HCEC 1CT (cell line): ENCODE measurements at places on chromosomes 11 and 22.

GRCh38 chr11:127998421-127998820 lies 588.9 kb downstream of the ETS1 start:
- peak; percentile 48 for DNase-seq

DNA sequence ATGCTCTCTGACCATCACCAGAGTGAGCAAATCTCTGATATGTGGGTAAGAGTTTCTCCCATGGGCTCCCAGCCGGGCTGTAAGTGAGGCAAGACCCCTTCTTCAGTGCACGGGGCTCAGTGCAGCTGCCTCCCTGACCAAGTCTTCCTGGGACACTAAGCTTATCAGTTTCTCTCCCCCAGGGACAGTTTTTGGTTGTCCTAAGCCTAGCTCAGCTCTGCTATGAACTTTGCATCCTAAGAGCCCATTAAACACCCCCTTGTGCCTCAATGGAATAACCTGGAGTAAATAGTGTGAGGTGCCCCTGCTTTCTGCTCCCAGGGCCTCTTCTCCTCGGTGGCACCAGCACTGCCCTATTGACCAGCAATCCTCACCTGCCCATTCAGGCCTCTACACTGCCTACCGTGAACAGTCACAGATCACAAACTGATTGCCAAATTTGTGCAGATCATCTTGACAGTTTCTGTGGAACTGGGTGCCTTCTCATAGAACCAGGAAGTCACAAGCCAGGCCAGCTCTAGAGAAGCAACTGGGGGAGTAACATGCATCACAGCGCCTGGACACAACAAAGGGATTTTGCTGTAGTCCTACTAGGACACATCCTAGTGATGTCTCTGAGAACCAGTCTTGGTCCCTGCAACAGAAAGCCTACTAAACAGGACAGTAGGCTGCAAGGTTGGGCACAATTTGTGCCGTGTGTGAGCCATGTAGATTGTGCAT lies 19.5 kb upstream of the IGLL5 start:
- no peak for DNase-seq

DNA sequence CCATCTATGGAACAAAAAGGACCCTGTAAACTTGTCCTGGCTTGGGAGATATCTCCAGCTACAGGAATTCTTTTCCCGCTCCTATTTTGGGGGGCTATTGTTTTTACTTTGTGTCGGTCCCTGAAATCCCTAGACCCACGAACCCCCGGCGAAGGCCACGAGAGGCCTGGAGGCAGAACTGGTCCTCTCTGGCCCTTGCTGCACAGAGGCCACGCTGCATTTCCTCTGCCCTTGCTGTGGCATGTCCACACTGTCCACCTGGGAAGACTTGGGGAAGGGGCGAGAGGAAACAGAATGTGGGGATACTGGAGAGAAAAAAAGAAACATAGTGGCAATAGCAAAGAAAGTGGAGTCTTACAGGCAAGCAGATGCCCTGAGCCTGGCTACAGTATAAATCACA lies 2.3 kb upstream of the ANO1 start:
- DNase-seq: no peak

- DNase-seq: no peak
Observed at GRCh38 chr11:19520681-19521080, 192.0 kb upstream of the NAV2 start.

GRCh38 chr22:44211946-44212930 lies 31.5 kb downstream of the PARVG start:
- no peak for DNase-seq

DNA sequence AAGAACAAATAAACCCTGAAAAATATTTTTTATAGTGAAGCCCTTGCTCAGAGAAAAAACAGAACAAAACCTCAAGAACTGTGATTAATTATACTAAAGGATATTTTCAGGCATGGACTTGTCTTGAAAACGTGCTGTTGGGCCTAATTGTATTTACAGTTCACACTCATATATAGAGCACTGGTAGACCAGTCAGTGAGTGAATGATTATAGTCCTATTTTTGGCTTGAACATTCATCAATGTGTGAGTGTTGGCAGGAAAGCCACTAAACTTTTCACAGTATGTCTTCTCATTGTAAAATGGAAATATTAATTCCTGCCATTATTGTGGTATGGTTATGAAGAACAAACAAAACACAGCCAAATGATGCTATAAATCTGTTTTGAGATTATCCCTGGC lies 462.8 kb downstream of the KCNA4 start:
- no peak for DNase-seq

- peak; percentile 26 for DNase-seq
Observed at GRCh38 chr11:3855808-3856491, 486 bp downstream of the STIM1 start.

- no peak for DNase-seq
Observed at GRCh38 chr11:13105237-13105844, 96.2 kb downstream of the RASSF10 start.

- no peak for DNase-seq
Observed at GRCh38 chr22:24494528-24495364, at the start of gene UPB1. UPB1 (plus strand) TSS chr22:24495332; CDS start chr22:24495404, 72 bp downstream.

GRCh38 chr11:76717816-76718215 lies 47.3 kb upstream of the LRRC32 start:
- DNase-seq: no peak

GRCh38 chr22:43449205-43449830 lies 37.5 kb downstream of the MPPED1 start:
- no peak for DNase-seq
